Mesenchymal stem cell (in vitro differentiated cells and primary cell): ENCODE measurements at places on chromosomes 1 and 21.

GRCh38 chr1:188065917-188066316, 1237.2 kb downstream of the PLA2G4A start:
- peaks cover 2% of the 10 kb centered on the region for H3K4me1 ChIP-seq
- no peak for DNase-seq
- H3K27ac ChIP-seq = no peak overlapping the region
- H3K36me3 ChIP-seq = no peaks in the 10 kb centered on the region
- H3K27me3 ChIP-seq = no peaks in the 10 kb centered on the region

DNA sequence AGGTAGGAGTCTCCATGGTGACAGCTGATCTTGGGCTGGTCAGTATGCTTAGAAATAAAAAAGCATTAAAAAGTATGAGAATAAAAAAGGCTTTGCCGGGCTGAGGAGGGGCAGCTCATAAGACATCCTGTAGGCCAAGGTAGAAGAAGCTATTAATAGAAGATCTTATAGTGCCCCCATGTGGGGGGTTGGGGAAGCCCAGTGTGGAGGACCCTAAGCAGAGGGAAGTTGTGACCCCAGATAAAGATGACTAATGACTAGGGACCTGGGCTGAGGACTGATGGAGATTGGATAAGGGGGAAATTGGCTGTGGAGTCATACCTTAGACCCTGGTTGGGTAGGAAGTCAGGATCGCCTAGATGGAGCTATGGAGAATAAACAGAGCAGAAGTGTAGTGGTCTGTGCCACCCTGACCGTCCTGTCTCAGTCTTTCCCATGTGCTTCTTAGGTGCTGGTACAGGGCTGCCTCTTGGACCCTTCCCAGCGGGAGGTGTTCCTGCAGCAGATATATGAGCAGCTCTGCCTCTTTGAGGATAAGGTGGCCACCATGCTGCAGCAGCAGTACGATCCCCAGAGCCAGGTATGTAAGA, 25.0 kb downstream of the SZT2 start:
- no peaks in the 10 kb centered on the region for H3K27me3 ChIP-seq
- no peak overlapping the region for H3K27ac ChIP-seq
- H3K4me3 ChIP-seq = no peak overlapping the region
- H3K36me3 ChIP-seq = peaks cover 47% of the 10 kb centered on the region
- peak; percentile 72 for DNase-seq

DNA sequence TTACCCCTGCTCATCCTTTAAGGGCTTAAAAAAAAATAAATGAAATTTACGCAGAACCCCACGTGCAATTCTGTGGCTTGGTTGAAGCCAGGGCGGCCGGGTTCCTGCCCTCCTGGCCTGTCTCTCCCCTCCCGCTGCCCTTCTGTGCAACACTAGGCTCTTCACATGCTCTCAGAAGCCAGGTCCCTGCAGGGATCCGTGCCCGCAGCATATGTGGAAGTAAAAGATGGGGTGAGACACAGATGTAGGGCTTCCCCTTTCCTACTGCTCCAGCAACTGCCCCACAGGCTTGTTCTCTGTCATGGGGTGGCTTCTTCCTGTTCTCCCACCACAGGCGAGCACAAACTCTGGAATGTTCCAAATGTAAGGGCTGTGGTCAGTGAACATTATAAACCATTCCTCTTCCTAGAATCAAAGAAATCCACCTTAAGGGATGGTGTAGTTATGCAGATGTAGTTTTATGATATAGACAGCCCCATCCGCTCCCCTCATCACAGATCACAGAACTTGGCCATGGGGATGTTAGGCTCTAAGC, 535.4 kb downstream of the KIF26B start:
- no peaks in the 10 kb centered on the region for H3K4me1 ChIP-seq
- H3K27ac ChIP-seq = no peak overlapping the region
- peaks cover 6% of the 10 kb centered on the region for H3K27me3 ChIP-seq
- DNase-seq = no peak

GRCh38 chr1:37890378-37891014, 31.1 kb upstream of the MTF1 start:
- H3K4me1 ChIP-seq = no peaks in the 10 kb centered on the region
- peak; percentile 27 for DNase-seq
- peaks cover 17% of the 10 kb centered on the region for H3K36me3 ChIP-seq
- H3K27me3 ChIP-seq = no peaks in the 10 kb centered on the region

GRCh38 chr1:22534951-22535350, 28.3 kb upstream of the EPHA8 start:
- no peaks in the 10 kb centered on the region for H3K4me1 ChIP-seq
- no peaks in the 10 kb centered on the region for H3K27me3 ChIP-seq
- H3K27ac ChIP-seq = no peak overlapping the region
- H3K36me3 ChIP-seq = peaks cover 14% of the 10 kb centered on the region
